GM23248 (cell line): ENCODE measurements at places on chromosomes 11 and 22. TPM values are rescaled to one million over a fixed set of nuclear protein-coding genes. Genes with fewer than 3 reads are reported as not detected.

GRCh38 chr11:110857892-110858546 is 145.8 kb upstream of the ARHGAP20 start:
- DNase-seq, result peak; percentile 68

DNA sequence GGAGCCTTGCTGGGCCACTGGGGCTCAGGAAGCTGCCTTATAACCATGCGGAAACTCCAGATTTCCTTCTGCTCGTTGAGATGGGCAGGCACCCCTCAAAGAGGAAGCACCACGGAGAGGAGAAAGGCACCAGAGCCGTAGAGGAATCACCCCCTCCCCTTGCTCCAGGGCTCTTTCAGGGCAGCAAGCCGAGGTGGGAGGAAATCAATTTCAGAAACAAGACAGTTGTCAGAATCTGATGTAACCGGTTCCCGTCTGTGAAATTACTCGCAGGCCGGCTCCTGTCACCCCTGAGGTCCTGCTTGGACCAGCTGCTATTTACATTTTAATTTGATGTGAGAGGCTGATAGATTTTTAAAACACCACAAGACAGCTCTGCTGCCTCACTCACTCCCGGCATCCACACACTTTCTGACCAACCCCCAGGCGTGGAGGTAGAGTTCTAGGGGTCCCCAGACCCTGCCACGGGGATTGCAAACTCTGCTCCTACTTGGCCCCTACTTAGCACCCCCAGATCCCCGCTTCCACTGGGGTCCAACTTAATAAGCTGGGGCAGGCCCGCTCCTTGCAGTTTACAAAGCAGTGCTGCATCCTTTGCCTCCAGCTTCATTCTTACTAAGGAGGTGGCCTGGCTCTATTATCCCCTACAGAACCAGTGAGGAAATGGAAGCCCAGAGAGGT is 162.5 kb downstream of the CEP164 start:
- DNase-seq, result no peak

JAM3 gene
- 63.7 and 65.1 TPM in 2 replicates for total RNA-seq

DEFB131B gene
- not detected in 2 replicates for total RNA-seq

BBOX1 gene
- not detected in 2 replicates for total RNA-seq

ZNF215 gene
- 3.5 and 4.9 TPM in 2 replicates for total RNA-seq

SIPA1 gene
- total RNA-seq, result 15.9 and 16.6 TPM in 2 replicates

ARHGEF17 gene
- total RNA-seq, result 23.5 and 24.2 TPM in 2 replicates
